ENCODE measurements at places on chromosomes 13 and 19.

GRCh38 chr13:70622796-70623195 is 514.5 kb upstream of the KLHL1 start:
- DNase-seq: no peak

DNA sequence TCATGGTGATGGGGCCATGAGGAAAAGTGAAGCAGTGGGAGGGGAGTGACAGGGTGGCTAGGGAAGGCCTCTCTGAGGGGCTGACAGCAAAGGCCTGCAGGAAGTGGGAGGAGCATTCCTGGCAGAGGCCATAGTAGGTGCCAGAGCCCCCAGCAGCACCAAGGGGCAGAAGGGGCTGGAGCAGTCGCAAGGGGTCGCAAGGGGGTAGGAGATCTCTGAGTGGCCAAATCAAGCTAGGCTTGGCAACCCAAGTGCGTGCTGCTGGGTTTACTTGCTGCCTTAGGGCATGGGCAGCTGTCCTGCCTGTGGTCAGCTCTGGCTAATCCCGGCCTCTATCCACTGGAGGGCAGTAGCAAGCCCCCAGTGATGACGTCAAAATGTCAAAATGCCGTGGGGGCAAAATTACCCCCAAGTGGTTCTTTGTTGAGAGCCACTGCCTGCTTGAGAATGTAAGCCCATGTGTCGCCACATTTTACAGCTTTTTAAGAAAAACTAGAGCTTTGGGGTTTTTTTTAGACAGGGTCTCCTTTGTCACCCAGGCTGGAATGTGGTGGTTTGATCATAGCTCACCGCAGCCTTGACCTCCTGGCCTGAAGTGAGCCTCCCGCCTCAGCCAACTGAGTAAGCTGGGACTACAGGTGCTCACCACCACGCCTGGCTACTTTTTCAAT is 11.8 kb downstream of the CCDC97 start:
- DNase-seq: no peak

- DNase-seq: no peak
Measured at GRCh38 chr13:37608750-37609339, 10.3 kb upstream of the POSTN start.

DNA sequence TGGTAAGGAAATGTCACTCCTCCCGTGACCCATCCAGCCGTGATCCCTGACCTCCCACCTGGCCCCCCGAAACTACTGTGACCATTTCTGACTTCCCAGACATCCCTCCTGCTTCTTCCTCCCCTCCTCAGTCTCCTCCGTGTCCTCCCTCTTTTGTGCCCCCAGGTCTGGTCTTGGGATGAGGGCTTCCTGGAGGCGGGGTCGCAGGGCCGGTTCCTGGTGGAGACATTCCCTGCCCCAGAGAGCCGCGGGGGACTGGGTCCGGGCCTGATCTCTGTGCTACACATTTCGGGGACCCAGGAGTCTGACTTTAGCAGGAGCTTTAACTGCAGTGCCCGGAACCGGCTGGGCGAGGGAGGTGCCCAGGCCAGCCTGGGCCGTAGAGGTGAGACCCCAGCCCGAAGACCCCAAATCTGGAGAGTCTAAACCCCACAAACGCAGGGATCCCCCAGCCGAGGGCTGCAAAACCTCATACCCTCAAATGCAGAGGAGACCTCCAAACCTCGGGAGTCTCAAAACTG is 5.0 kb downstream of the KIRREL2 start:
- DNase-seq: no peak

GRCh38 chr13:92510416-92510815 is 716.2 kb upstream of the GPC6 start:
- no peak for DNase-seq

DNA sequence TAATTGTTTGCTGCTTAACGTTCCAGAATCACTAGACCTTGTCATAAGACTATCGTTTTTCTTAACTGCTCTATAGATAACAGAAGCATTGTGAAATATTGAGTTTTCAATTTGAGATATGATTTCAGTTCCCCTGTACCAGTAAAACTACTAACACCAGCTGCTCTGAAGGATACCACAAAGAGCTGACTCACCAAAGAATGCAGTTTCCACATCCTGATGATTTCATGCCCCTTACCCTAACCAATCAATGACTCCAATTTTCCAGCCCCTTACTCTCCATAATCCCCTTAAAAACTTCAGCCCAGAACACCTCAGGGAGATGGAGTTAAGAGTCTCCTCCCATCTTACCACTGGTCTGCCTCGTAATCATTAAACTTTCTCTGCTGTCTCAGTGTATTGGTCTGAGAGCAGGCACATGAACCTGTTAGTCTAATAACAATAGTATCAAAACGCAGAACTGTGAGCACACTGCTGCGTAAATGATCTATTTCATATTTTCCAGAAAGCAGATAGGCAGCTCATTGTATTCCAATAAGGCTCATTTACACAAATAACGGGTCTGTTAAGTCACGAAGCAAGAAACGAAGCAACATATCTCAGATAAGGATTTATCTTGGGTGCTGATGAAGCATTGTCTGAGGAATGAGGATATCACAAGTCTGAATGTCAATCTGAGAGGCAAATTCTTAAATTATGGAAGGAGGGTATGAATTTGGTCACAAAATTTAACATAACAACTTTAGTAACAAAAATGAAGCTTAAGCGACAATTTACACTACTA is 14.1 kb upstream of the CCNA1 start:
- no peak for DNase-seq

DNA sequence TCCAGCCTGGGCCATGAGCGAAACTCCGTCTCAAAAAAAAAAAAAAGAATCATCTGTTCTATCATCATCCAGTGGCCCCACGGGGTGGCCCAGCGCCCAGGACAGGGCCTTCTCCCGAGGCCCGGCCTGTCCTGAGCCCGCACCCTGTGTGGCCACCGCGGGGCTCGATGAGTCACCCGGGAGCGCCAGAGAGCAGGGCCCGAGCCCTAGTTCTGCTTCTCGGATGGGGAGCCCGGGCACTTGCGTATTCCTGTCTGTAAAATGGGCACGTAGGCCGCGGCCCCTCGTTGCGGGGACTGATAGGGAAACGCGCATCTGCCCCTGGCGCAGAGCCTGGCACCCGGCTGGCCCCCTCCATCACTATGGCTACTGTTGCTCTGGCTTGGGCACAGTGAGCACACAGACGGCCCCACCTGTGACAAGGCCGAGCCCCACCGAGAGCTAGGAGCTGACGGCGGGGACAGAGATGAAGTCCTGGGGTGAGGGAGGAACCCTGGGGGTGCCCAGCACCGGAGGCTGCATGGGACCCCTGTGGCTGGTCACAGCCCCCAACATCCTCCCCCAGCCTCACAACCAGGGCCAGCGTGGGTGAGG is 21.3 kb upstream of the UQCR11 start:
- no peak for DNase-seq

DNA sequence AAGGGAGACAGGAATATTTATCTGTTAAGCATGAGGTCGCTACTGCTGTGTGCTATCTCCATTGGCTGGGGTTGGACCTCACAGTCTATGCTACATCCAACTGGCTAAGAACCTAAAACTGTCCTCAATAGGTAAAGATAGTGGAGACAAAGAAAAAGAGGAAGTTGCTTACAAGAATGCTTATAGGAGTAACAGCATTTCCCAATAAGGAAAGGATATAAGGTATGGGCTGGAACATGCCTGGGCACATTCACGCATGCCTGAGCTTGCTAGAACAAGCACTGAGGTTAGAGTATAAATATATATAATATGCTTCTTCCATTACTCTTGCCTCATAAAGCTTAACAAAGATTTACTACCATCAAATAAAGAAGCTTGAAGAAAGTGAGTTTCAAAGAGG is 47.9 kb upstream of the CEACAM21 start:
- peak; percentile 33 for DNase-seq

DNA sequence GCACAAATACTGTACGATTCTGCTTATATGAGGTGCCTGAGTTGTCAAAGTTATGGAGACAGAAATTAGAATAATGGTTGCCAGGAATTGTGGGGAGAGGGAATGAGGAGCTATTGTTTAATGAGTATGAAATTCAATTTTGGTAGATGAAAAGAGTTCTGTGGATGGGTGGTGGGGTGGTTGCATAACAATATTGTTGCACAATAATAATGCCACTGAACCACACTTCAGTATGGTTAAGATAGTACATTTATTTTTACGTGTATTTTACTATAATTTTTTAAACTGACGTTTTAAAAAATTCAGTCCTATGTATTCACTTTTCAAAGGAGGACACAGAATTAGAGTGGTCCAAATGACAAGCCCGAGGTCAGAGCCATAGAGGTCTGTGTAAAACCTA is 1.8 kb upstream of the OXGR1 start:
- DNase-seq: no peak

- DNase-seq: no peak
Measured at GRCh38 chr13:20295956-20296355, 63.8 kb upstream of the GJB6 start.

DNA sequence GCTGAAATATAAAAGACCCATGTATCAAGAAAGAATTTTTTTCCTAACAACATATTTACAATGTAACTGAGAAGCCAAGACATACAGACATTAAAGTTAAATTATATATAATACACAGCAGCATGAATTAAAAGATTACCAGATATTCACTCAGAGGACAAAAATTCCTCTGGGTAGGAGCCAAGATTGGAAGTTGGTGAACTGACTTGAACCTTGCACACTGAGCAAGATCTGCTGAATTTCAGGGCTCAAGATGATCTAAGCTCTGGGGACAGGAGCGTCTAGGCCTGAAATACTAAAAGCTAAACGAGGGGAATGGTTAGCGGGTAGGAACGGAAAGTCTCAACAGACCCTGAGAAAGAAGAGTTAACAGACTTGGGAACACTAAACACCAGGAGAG is 8.5 kb downstream of the FOXO1 start:
- DNase-seq: no peak

GRCh38 chr13:51747438-51748434 is 56.2 kb downstream of the DHRS12 start:
- DNase-seq: no peak

- DNase-seq: no peak
Measured at GRCh38 chr19:35514282-35514809, 897 bp upstream of the DMKN start.

- no peak for DNase-seq
Measured at GRCh38 chr19:33293255-33294057, 8.9 kb downstream of the CEBPA start.

DNA sequence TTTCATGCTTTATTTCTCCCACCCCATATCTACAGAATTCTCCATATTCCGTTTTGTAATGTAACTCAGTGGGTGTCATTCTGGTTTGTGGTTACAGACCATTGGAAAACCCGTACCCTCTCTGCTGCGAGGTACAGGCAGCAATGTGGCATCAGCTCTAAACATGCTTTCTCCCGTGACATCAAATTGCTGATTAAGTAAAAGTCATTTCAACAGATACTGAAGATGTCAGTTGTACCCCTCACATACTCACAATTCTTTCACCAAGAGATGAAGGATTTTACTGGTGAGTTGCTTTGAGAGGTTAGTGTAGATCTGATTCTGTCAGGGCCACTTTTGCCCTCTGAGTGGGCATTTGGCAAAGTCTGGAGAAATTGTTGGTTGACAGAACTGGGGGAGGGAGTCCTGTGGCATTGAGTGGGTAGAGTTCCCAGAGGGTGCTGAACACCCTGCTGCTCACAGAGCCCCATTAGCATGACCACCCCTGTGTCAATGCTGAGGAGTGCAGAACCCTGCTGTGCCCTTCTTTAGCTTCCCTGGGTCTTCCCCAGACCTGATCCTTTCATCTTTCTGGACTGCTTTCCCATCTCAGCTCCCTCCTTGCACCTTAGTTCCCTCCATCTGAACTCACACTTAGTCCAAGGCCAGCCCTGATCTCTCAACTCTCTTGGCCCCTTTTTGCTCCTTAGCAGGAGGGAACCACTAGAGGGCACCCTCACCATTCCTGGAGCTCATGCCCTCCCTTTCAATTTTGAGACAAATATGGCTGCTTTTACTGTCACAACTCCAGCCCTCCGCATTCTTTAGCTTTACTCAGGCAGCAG is 39.9 kb upstream of the CEACAM8 start:
- peak; percentile 32 for DNase-seq
